ENCODE measurements at places on chromosomes 2 and 18.

DNA sequence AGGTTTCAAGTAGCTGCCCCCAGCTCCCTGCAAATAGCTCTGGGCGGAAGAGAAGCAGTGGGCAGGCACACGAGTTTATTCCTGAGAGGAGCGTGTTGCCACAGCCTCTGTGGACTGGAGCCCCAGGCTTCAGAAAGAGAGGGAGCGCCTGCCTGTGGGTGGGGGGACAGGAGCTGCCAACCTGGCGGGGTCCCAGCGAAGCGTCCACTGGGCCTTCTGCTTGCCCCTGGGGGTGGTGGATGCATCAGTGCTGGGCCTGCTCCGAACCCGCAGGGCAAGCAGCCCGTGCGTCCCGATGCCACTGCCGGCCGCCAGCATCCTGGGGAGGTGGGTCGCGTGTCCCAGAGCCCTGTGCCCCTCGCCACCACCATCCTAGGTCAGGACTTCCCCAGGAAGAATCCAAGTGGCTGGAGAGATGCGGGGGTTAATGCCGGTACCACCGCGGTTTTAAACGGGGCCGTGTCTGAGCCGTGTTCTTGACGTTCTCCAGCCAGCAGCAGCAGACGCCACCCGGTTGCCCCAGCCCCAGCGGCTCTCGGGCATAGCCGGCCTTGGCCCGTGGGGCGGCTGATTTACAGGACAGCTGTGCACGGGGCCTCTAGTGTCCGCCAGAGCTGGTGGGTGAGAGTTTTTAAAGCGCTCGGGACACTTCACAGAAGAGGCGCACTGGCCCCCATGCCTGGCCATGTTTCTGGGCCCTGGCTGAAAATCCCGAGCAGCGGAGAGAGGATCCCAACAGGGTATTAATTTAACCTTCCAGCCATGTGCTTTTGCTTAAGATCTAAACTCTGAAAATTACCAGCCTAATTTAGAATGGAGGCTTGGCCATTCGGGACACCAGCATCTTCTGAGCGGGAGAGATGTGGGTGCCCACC lies 84.7 kb downstream of the NFATC1 start:
- DNase-seq = no peak

- DNase-seq = no peak
Measured at GRCh38 chr2:70679259-70679658, 88.7 kb downstream of the ADD2 start.

DNA sequence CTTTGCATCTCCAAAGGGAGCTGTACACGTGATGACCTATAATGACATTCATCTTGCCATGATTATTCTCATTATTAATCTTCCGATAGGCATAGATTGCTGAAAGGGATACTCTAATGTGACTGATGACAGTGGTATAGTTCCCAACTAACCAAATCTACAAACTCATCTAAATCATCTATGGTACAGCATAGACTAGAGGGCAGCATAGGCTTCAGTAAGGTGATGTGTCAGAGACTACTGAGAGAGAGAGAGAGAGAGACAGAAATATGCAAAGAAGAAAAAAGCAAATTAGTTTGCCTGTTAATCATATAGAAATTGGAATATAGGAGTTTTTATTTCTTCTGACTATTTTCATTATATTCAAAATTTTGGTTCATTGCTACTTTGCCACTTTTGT lies 89.3 kb downstream of the CSRNP3 start:
- DNase-seq = no peak

- no peak for DNase-seq
Measured at GRCh38 chr2:134137182-134137611, 116.7 kb upstream of the MGAT5 start.

DNA sequence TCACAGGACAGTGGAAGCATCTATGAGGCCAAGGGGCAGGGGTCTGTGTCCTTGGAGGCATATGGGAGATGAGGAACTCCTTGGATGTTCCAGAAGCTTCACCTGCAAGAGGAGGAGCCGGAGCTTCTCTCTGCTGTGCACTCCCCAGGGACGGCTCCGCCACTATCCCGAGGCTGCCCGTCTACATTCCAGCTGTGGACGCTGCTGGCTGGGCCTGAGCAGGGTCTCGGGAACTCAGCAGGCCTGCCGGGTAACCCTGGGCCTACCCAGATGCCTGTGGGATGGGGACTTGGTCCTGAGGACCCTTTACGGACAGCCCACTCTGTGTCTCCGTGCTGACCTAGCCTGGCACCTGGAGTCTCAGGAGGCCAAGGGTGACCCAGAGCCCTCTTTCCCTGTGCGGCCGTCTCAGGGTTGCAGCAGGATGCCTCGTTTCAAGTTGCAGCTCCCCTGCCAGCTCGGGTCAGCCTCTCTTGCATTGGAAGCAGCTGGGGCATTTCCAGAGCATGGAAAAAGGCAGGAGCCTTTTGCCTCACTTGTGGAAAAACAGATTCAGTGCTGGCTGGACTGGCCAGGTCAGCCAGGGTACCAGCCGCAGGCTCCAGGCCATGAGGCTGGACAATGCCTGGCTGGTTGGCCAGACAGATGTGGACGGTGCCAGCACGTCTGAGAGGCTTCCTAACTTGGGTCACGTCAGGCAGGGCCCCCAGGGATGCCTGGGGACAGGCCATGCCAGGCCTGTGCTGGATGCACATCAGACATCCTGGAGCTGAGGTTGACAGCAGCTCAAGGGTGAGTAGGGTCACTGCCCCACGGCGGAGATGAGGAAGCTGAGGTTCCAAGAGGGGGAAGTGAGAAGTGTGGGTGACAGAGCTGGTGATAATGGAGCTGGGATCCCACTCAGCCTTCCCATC lies 41.5 kb downstream of the SCTR start:
- no peak for DNase-seq

DNA sequence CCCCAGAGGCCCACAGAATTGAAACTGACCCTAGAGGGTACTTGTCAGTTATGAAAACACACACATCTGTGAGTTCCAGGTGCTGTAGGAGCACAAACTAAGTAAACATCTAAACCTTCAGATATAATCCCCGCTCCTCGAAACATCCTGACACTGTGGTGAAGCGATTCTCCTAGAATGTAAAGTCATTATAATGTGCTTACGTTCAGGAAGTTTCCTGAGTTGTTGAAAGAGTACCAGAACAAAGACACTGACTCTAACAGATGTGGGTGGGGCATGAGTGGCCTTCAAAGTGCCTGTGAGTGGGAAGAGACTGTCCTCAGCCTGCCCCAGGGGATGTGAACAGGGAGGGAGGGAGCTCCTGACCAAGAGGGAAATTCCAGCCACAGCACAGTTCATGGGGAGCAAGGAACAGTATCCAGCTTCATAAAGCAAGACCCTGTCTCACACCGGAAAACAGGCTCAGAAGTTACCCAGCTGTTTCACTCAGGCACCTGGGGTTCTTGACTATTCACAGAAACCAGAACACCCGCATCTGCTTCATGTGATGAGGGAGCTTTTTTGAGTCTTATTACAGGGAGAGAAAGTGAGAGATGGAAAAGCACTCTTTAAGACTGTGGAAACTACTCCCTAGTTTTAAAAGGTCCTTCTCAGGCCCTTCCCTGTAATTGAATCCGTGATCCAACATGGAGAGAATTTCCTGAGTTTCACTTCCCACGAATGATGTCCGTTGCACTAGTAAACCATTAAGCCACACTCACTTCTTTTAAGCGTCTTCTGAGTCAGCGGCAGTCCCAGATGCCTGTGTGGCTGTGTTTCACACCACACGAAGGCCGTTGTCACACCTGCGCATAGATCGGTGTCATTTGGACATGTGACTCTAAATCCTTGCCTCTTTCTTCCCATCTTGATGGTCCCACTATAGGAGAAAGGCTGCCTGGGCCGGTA lies 88.6 kb upstream of the EML6 start:
- DNase-seq = peak; percentile 17

GRCh38 chr2:140436936-140437335 lies 1656.7 kb upstream of the NXPH2 start:
- DNase-seq = no peak

DNA sequence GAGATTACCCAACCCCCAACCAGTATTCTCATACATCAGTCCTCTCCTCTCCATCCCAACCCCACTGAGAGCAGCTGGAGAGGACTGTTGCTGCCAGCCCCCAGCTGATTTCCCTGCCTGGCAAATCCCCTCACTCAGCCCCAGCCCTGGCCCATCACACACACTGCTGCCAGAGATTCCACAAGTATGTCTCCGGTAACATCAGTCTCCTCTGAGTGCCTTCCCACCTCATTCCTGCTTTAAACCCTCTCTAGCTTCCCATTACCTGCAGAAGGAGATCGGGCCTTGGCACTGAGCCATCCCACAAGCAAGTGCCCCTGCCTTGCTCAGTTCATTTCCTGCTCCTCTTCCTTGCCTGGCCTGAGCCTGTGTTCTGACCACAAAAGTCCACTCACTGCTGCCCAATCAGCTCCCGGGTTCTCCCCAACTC lies 50.6 kb upstream of the ZFP36L2 start:
- no peak for DNase-seq

DNA sequence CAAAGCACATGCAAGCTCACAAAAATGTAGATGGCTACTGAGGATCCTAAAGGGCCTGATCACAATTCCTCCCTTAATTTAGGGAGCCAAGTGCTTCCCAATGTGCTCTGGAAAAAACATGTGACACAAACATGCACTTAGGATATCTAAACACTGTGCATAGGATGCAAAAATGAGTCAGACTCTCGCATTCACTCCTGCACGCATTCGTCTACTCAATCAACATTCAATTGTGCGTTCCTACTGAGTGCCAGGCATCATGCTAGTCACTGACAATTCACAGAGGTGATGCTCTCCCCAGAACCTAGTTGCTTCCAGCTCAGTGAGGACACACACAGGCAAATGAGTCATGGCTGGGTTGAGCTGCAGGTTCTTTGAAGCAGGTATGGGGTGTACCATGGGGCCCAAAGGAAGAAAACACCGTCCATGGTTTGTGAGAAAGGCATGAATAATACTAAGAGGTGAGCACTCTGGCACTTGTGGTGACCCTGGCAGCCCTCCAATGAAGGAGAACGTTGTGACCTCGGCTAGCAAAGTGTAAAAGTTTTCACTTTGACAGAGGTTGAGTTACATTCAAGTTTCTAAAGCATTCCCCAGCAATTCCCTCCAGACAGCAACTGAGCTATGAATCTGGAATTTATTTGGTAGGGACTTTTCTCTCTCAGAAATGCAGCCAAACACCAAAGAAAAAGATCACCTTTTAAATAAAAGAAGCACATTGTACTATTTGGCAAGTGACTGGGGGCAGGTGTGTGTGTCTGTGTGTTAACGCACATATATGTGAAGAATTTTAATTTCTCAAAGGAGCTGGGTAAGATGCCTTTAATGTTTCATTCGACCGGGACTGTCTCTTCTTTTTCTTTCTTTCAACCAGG lies 173.3 kb downstream of the ALPK2 start:
- DNase-seq = no peak

DNA sequence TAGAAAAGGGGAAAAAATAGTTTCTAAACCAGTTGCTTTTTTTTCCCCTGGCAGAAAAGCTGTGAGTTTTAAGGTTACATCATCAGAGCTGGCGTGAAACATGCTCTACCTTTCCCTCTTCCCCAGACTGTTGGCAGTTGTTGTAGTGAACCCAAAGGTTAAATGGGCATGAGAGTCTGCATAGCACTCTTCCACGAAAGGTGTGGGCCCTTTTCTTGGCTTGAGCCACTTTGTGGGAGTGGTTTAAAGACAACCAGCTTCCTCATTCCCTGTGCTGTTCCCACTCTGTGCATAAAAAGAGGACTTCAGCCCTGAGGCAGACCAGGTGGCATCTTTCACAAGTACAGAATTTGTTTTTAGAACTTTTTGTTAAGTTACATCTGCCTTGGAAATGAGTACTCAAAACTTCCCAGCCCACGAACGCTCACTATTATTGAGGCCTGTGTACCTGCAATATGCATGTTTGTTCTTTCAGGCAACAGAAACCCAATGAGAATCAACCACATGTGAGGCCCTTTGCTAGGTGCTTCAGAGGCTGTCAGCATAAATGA lies 243.8 kb downstream of the BABAM2 start:
- no peak for DNase-seq

GRCh38 chr2:11241412-11242203 lies 86.3 kb downstream of the SLC66A3 start:
- no peak for DNase-seq

DNA sequence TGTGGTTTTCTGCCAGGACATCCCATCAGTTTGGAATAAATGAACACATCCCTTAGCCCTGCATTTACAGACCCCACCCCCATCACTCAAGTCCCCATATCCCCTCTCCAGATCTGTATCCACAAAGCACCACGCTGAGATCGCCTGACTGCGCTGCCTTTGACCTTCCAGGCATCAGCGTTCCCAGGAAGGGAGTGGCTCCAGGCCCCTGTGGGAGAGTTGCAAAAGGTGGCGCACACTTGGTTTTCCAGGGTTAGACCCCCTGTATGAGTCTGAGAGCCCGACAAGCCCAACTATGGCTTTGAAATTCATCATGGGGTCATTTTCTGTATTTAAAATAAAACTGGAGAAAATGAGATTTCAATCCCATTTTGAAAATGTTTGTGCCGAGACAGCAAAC lies 137.0 kb upstream of the ZNF236 start:
- no peak for DNase-seq

GRCh38 chr2:95074663-95075439 lies 46.8 kb downstream of the MRPS5 start:
- peak; percentile 72 for DNase-seq

DNA sequence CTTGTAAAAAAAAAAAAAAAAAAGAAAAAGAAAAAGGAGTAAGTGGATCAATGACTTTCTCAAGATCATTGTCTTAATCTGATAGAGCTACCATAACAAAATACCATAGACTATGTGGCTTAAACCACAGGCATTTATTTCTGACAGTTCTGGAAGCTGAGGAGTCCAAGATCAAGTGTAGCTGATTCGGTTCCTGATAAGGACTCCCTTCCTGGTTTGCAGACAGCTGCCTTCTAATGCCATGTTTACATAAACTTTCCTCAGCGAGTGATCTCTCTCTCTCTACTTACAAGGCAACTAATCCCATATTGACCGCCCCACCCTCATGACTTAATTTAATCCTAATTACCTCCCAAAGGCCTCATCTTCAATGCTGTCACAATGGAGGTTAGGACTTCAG lies 36.5 kb upstream of the SIX2 start:
- no peak for DNase-seq

DNA sequence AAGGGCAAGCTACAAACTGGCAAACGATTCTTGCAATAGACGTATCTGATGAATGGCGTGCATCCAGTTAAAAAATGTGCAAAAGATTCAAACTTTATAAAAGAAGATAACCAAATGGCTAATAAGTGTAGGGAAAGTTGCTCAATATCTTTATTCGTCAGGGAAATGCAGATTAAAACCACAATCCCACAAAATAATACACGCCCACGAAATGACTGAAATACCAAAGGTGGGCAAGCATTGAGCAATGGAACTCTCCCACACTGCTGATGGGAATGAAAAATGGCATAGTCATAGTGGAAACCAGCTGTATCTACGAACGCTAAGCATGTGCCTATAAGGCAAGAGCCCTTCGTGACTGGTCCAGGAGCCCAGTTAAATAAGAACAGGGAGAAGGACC lies 168.6 kb upstream of the SIX2 start:
- no peak for DNase-seq

GRCh38 chr2:66579186-66580126 lies 144.5 kb downstream of the MEIS1 start:
- no peak for DNase-seq

- no peak for DNase-seq
Measured at GRCh38 chr2:167602122-167602521, 645.3 kb downstream of the STK39 start.

GRCh38 chr2:217061916-217062505 lies 202.1 kb upstream of the TNP1 start:
- DNase-seq = no peak
